ENCODE measurements at places on chromosomes 7 and 10. TPM values are rescaled to one million over a fixed set of nuclear protein-coding genes. Genes with fewer than 3 reads are reported as not detected.

SPAM1 gene
- not detected for total RNA-seq

DNA sequence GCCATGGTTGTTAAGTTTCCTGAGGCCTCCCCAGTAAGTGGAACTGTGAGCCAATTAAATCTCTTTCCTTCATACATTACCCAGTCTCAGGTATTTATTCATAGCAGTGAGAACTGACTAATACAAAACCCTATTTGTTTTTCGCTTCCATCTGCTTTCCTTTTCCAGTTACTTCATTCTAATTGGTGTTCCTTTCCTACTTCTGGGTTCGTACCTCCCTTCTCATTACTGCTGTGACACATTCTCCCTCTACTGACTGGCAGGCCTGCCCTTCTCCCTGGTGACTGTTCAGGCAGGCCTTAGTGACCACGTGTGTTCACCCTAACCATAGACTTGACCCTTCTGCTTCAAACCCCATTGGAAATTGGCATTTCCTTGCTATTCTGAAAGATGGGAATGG lies 37.7 kb downstream of the MTURN start:
- no peak overlapping the region for H3K4me3 ChIP-seq
- peak overlapping the region; percentile 83 for H3K27ac ChIP-seq
- no peaks in the 10 kb centered on the region for H3K27me3 ChIP-seq
- H3K36me3 ChIP-seq = no peaks in the 10 kb centered on the region
- H3K4me1 ChIP-seq = peaks cover 73% of the 10 kb centered on the region

DNA sequence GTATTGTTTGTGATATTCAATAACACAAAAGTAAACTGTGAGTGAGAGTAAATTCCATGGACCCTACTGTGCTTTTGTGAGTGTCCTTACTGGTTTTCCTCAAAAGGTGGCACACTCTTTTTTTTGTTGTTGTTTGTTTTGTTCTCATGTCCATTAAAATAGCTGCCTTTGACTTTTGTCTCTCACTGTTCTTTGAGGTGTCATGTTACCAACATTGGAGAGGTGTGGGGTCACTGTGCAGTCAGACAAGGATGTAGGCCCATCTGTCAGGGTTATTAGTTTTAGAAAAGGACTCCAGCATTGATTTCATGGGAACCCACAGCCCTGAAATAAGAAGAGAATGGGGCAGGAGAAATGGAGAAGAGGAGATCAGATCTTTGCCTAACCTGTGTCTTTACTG lies 383.1 kb downstream of the SORCS3 start:
- H3K4me3 ChIP-seq = no peak overlapping the region
- H3K36me3 ChIP-seq = no peaks in the 10 kb centered on the region
- no peaks in the 10 kb centered on the region for H3K4me1 ChIP-seq
- no peaks in the 10 kb centered on the region for H3K27me3 ChIP-seq

GRCh38 chr10:76454506-76455140 lies 1023.2 kb downstream of the LRMDA start:
- H3K4me1 ChIP-seq = peaks cover 13% of the 10 kb centered on the region
- H3K27me3 ChIP-seq = no peaks in the 10 kb centered on the region
- H3K36me3 ChIP-seq = no peaks in the 10 kb centered on the region

CELF2 gene
- 37.7 TPM for total RNA-seq

DNA sequence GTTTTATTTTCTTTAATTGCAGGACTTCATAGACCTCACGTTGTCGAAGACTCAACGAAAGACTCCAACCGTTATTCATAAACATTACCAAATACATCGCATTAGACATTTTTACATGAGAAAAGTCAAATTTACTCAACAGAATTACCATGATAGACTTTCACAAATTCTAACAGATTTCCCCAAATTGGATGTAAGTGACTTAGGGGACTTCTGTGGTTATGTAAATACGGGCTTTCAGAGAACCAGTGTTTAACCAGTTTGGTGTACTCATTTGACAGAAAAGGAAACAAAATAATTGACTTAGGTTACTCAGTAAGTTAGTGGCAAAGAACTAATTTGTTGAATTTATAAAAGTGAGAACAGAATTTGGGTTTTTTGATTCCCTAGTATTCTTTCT lies 4.2 kb downstream of the GTPBP4 start:
- H3K4me1 ChIP-seq = peaks cover 14% of the 10 kb centered on the region
- DNase-seq = no peak
- H3K36me3 ChIP-seq = peaks cover 27% of the 10 kb centered on the region
- no peak overlapping the region for H3K4me3 ChIP-seq

AUTS2 gene
- 90.3 TPM for total RNA-seq

ADCY1 gene
- total RNA-seq = 1.8 TPM

- no peaks in the 10 kb centered on the region for H3K4me1 ChIP-seq
- H3K27me3 ChIP-seq = no peaks in the 10 kb centered on the region
- DNase-seq = no peak
- peaks cover 2% of the 10 kb centered on the region for H3K36me3 ChIP-seq
- no peak overlapping the region for H3K27ac ChIP-seq
Measured at GRCh38 chr7:17845197-17845547, 95.1 kb downstream of the SNX13 start.

GRCh38 chr10:12876266-12876665 lies 125.2 kb downstream of the CCDC3 start:
- H3K27ac ChIP-seq = no peak overlapping the region
- no peak overlapping the region for H3K4me3 ChIP-seq
- no peaks in the 10 kb centered on the region for H3K27me3 ChIP-seq
- H3K36me3 ChIP-seq = no peaks in the 10 kb centered on the region
- peaks cover 18% of the 10 kb centered on the region for H3K4me1 ChIP-seq

- H3K27me3 ChIP-seq = peaks cover 4% of the 10 kb centered on the region
- H3K4me3 ChIP-seq = no peak overlapping the region
- DNase-seq = no peak
- no peak overlapping the region for H3K27ac ChIP-seq
- H3K4me1 ChIP-seq = no peaks in the 10 kb centered on the region
Measured at GRCh38 chr7:44348300-44348699, 22.9 kb upstream of the CAMK2B start.

DNA sequence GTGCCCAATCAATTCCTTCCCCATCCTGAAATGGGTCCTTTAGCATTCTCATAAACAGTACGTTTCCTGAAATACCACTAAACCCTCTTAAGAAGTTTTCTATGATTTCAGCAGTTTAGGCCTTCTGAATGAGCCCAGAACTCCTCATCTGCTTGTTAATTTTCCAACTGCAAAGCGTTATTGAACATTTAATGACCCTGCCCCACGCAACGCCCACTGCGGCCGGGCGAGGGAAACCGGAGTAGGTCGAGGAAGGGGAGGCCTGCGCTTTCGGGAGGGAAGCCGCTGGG lies 608 bp upstream of the UBN2 start:
- no peak for DNase-seq
- H3K4me3 ChIP-seq = peak overlapping the region; percentile 95
- H3K27ac ChIP-seq = peak overlapping the region; percentile 90
- H3K4me1 ChIP-seq = peaks cover 40% of the 10 kb centered on the region
- no peaks in the 10 kb centered on the region for H3K27me3 ChIP-seq

TMEM213 gene
- not detected for total RNA-seq

EEF1AKMT2 gene
- 7.6 TPM for total RNA-seq

DNA sequence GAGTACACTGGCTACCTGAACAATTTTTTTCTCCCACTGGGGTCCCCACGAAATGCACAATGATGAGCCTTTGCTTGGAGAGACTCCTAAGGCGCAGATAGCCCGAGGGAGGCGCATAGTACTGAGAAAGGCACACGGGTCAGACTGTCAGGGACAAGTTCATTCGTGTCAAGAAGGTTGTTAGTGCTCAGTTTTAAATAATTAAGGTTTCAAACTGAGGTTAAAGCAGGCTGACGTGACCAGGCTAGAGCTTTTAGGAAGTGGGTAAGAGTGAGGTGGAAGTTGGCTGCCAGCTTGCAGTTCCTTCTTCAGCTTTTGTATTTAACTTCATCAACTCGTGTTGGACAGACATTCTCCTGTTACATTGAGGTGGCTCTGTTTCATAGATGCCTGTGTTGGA lies 31.6 kb downstream of the RBM33 start:
- no peak overlapping the region for H3K4me3 ChIP-seq
- no peaks in the 10 kb centered on the region for H3K27me3 ChIP-seq
- no peak overlapping the region for H3K27ac ChIP-seq
- H3K4me1 ChIP-seq = peaks cover 5% of the 10 kb centered on the region

DNA sequence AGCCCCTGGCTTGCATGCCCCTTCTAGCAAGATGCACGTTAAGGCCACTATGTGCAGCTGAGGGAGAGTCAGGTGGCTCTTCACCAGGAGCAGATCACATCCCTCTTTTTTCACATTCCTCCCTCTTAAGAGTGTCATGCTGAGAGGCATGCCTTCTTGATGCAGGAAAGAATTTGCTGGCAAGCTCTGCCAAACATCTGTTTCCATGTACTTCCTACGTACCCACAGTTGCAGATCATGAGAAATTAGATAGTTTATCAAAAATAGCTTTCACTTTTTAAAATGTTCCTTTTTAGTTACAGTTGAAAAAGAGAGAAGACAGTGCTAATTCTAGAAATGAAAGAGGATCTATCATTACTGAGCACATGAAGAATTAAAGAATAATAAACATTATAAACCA lies 79.7 kb upstream of the ZNF722 start:
- no peak for DNase-seq
- H3K4me1 ChIP-seq = no peaks in the 10 kb centered on the region
- no peaks in the 10 kb centered on the region for H3K36me3 ChIP-seq
- no peaks in the 10 kb centered on the region for H3K27me3 ChIP-seq
- H3K4me3 ChIP-seq = no peak overlapping the region

HOXA7 gene
- total RNA-seq = 1.2 TPM

Data from stomach (tissue), 19 donors.